Kidney (tissue), 22 donors: ENCODE measurements at places on chromosomes 11 and 22. TPM values are rescaled to one million over a fixed set of nuclear protein-coding genes. Genes with fewer than 3 reads are reported as not detected.
A peak's percentile ranks its signal among the peaks of the same experiment; 100 is the strongest.

DNA sequence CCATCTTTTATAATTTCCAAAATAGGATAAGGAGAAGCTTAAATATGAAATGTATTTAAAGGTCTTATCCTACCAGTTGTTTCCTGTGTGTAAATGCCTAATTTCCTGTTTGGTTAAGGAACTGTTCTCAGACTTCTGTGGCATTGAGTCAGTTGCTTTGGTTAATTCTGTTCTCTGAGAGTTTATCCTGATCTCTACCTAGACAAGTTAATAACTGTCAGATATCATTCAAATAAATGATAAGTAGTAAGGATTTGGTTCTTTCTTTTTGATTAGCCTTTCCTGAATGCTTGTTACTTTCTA is 39.5 kb downstream of the CTNND1 start:
- H3K27me3 ChIP-seq, result no peaks in the 10 kb centered on the region
- no peak overlapping the region for H3K27ac ChIP-seq
- peaks cover 21% of the 10 kb centered on the region for H3K4me1 ChIP-seq
- DNase-seq, result no peak
- peaks cover 20% of the 10 kb centered on the region for H3K36me3 ChIP-seq
- no peak overlapping the region for H3K4me3 ChIP-seq

DNA sequence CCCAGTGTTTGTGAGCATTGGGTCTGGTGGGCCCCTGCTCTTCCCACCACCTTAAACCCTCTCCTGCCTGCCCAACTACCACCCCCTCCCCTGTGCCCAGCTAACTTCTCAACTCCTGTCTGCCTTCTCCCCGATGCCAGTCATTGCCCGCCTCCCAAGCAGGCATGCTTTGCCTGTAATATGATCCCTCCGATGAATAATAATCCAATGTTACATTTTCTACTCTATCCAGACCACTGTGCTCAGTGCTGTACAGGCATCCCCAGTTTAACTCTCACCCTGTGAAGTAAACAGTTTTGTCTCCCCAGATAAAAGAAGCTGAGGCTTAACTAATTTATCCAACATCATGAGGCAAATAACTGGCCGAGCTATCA is 35.5 kb upstream of the OLFML1 start:
- no peak for DNase-seq
- no peaks in the 10 kb centered on the region for H3K36me3 ChIP-seq

- H3K4me3 ChIP-seq, result no peak overlapping the region
- H3K27ac ChIP-seq, result no peak overlapping the region
- peak; percentile 81 for DNase-seq
- peaks cover 15% of the 10 kb centered on the region for H3K4me1 ChIP-seq
- no peaks in the 10 kb centered on the region for H3K36me3 ChIP-seq
These were observed 12.7 kb downstream of the MAFF start for GRCh38 chr22:38214302-38215056.

GRCh38 chr22:35663371-35663770 is 15.1 kb downstream of the APOL6 start:
- H3K4me3 ChIP-seq, result no peak overlapping the region
- H3K27me3 ChIP-seq, result no peaks in the 10 kb centered on the region
- H3K4me1 ChIP-seq, result no peaks in the 10 kb centered on the region
- DNase-seq, result no peak
- no peaks in the 10 kb centered on the region for H3K36me3 ChIP-seq

DNA sequence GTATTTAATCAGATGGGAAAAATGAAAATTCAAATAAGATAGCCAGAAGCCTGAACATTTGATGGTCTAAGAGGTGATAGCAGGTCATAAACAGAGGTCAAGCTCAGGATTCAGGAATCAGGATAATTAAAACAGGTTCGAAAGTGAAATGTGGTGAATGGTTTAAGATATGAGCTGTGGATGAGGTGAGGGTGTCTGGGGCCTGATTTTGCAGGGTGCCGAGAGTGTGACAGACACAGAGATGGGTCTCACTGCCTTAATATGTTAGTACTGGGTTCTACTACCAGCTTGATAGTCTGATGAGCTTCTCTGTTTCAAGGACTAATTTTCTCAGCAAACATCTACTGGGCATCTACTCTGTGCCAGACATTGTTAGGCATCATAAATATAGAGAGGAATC is 19.9 kb upstream of the EMSY start:
- H3K27me3 ChIP-seq, result no peaks in the 10 kb centered on the region
- H3K36me3 ChIP-seq, result no peaks in the 10 kb centered on the region
- DNase-seq, result no peak
- H3K4me1 ChIP-seq, result no peaks in the 10 kb centered on the region
- no peak overlapping the region for H3K27ac ChIP-seq

DNA sequence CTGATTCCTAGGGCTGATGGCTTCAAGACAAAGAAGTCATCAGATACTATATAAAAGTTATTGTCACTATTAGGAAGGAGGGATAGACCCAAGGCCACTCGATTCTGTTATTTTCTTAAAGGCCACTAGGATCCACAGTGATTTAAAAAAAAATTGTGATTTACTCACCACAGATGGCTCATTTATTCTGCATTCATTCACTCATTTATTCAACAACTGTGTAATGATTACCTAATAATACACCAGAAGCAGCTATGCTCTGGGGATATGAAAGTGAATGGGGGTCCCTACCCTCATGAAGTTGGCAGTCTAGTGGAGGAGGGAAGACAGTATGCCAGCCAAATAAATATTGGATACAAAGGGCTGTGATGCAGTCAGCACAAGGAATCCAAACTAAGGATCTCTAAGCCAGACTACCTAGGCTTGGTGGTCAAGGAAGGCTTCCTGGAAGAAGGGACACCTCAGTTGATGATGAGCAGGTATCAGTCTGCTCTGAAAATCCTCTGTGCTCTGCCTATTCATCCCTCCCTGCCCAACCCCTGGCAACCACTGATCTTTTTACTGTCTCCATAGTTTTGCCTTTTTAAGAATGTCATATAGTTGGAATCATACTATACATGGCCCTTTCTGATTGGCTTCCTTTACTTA is 110.5 kb downstream of the NAT10 start:
- H3K27ac ChIP-seq, result no peak overlapping the region
- no peaks in the 10 kb centered on the region for H3K4me1 ChIP-seq
- peaks cover 2% of the 10 kb centered on the region for H3K27me3 ChIP-seq
- no peak for DNase-seq

GRCh38 chr11:1346669-1347390 is 37.4 kb upstream of the TOLLIP start:
- H3K4me3 ChIP-seq, result no peak overlapping the region
- H3K36me3 ChIP-seq, result no peaks in the 10 kb centered on the region
- H3K27me3 ChIP-seq, result no peaks in the 10 kb centered on the region
- H3K27ac ChIP-seq, result no peak overlapping the region
- H3K4me1 ChIP-seq, result no peaks in the 10 kb centered on the region

DNA sequence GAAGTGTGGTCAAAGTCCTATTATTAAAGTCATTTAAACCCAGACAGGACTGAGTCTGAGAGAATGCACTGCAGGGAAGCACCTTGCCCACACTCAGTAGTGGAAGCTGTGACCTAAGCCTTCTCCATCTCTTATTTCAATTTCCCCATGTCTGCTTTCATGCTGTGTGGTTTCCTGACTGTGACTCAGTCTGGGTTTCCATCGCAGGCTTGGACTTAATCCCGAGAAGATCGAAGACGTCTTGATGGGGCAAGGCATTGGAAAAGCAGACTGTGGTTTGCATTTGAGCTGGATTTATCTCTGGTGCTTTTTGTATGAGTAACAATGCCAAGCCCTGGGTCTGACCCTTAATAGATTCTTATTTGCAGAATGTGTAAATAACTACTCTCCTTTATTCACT is 238.9 kb downstream of the NTM start:
- no peak overlapping the region for H3K27ac ChIP-seq
- H3K36me3 ChIP-seq, result no peaks in the 10 kb centered on the region
- no peak overlapping the region for H3K4me3 ChIP-seq
- H3K4me1 ChIP-seq, result no peaks in the 10 kb centered on the region
- H3K27me3 ChIP-seq, result no peaks in the 10 kb centered on the region
- no peak for DNase-seq

The PKDREJ gene
- total RNA-seq, result 0.06 TPM

The TMEM25 gene
- total RNA-seq, result 30.7 TPM

The GVQW3 gene
- total RNA-seq, result 3.4 TPM

The CHRM4 gene
- total RNA-seq, result 0.16 TPM

The PGA5 gene
- 0.35 TPM for total RNA-seq

The PHOX2A gene
- not detected for total RNA-seq

The ANO9 gene
- 21.8 TPM for total RNA-seq
